ENCODE measurements at places on chromosomes 12 and 14. TPM values are rescaled to one million over a fixed set of nuclear protein-coding genes. Genes with fewer than 3 reads are reported as not detected.

The ANO2 gene
- under 0.01 TPM for total RNA-seq

DNA sequence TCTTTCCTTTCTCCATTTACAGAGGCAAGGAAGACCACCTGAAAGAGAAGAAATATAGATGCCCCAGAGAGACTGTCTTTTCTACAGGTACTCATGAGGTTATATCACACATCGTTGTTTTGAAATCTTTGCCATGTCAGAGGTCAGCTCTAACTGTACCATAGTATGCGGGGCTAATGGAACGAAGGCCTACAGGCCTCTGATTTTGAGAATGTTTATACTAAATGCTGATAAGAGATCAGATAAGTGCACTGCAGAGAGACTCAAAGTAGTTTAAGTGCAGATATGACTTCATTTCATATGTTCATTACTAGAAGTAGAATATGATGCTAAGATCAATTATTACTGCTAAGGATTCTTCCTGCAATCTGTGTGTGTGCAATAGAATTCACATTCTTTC is 1005.0 kb downstream of the GALC start:
- DNase-seq = no peak
- no peaks in the 10 kb centered on the region for H3K36me3 ChIP-seq
- no peaks in the 10 kb centered on the region for H3K4me1 ChIP-seq
- no peak overlapping the region for H3K4me3 ChIP-seq
- H3K27me3 ChIP-seq = no peaks in the 10 kb centered on the region
- no peak overlapping the region for H3K27ac ChIP-seq

GRCh38 chr14:24038686-24039085 is 13.1 kb upstream of the CARMIL3 start:
- no peaks in the 10 kb centered on the region for H3K27me3 ChIP-seq
- no peak overlapping the region for H3K27ac ChIP-seq
- no peaks in the 10 kb centered on the region for H3K36me3 ChIP-seq
- H3K4me3 ChIP-seq = no peak overlapping the region
- DNase-seq = peak; percentile 57

DNA sequence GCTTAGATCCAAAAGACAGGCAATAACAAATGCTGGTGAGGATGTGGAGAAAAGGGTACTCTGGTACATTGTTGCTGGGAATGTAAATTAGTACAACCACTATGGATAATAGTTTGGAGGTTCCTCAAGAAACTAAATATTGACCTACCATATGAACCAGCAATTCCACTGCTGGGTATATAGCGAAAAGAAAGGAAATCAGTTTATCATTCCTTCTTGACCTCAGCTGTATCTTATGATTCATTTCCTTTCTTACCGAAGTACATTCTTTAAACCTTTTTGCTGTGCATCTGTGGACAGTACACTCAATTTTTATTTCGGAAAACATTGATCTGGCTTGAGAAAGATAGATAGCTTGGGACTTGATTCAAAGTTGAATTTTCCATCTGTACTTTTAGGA is 183.2 kb upstream of the LRFN5 start:
- H3K4me3 ChIP-seq = no peak overlapping the region
- H3K36me3 ChIP-seq = no peaks in the 10 kb centered on the region
- no peaks in the 10 kb centered on the region for H3K27me3 ChIP-seq
- H3K4me1 ChIP-seq = no peaks in the 10 kb centered on the region
- no peak overlapping the region for H3K27ac ChIP-seq

- no peak overlapping the region for H3K4me3 ChIP-seq
- no peaks in the 10 kb centered on the region for H3K4me1 ChIP-seq
- H3K36me3 ChIP-seq = no peaks in the 10 kb centered on the region
- peaks cover 9% of the 10 kb centered on the region for H3K27me3 ChIP-seq
- peak; percentile 37 for DNase-seq
- no peak overlapping the region for H3K27ac ChIP-seq
Measured at GRCh38 chr12:106914796-106915634, 40.7 kb upstream of the TMEM263 start.

The PTPN6 gene
- total RNA-seq = 0.36 TPM

The SLC6A13 gene
- total RNA-seq = not detected

DNA sequence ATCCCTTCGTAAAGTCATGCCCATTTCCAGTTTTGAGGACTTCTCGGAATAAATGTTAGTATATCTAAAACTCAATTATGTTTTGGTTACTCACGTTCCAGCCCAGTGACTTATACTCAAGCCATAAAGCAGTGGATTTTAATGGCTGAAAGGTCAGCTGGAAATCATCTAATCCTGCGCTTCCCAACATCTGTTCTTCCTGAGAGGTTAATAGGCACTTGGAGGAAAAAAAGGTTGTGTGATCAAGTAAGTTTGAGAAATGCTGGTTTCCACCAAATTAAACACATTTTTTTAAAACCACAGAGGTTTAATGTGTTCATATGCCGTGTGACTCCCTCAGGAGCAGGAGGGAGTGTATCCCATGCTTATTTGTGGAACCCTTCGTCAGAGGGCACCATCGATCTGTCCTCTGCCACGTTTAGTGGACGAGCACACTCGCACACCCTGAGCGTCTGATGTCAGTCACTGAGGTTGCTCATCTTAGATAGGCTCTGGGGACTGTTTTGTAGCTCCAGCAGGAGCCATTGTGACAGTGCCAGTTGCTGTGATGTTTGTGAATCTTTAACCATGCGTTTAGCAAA is 41.4 kb downstream of the FBXL14 start:
- H3K27ac ChIP-seq = peak overlapping the region; percentile 68
- no peaks in the 10 kb centered on the region for H3K27me3 ChIP-seq
- H3K4me1 ChIP-seq = peaks cover 30% of the 10 kb centered on the region
- DNase-seq = peak; percentile 75
- no peak overlapping the region for H3K4me3 ChIP-seq

- no peak overlapping the region for H3K27ac ChIP-seq
- DNase-seq = no peak
- H3K36me3 ChIP-seq = no peaks in the 10 kb centered on the region
- no peak overlapping the region for H3K4me3 ChIP-seq
- H3K4me1 ChIP-seq = peaks cover 5% of the 10 kb centered on the region
- peaks cover 5% of the 10 kb centered on the region for H3K27me3 ChIP-seq
Measured at GRCh38 chr14:75518625-75519024, 3.6 kb upstream of the BATF start.

- peaks cover 11% of the 10 kb centered on the region for H3K4me1 ChIP-seq
- H3K27ac ChIP-seq = peak overlapping the region; percentile 68
- DNase-seq = peak; percentile 82
- H3K4me3 ChIP-seq = no peak overlapping the region
Measured at GRCh38 chr12:93229494-93230325, 148.0 kb upstream of the NUDT4 start.

DNA sequence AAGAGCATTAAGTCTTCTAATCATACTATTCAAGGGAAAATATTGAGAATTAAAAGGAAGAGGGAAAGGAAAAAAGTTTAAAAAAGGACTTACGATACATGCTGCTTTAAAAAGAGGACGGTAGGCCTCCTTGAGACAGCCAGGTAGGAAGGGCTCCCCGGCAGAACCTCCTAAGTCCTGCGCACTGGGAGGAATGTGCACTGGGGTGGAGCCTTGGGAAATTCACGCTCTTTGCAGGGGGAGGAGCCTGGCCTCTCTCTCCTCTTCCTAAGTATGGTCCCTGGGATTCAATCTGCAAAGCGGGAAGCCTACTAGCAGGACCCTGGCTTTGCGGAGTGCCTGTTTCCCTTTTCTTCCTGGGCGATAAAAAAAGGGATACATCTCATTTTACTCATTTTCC is 553.0 kb downstream of the RPS29 start:
- no peak overlapping the region for H3K4me3 ChIP-seq
- H3K27me3 ChIP-seq = no peaks in the 10 kb centered on the region
- no peaks in the 10 kb centered on the region for H3K4me1 ChIP-seq
- H3K27ac ChIP-seq = no peak overlapping the region
- DNase-seq = no peak
- H3K36me3 ChIP-seq = no peaks in the 10 kb centered on the region

DNA sequence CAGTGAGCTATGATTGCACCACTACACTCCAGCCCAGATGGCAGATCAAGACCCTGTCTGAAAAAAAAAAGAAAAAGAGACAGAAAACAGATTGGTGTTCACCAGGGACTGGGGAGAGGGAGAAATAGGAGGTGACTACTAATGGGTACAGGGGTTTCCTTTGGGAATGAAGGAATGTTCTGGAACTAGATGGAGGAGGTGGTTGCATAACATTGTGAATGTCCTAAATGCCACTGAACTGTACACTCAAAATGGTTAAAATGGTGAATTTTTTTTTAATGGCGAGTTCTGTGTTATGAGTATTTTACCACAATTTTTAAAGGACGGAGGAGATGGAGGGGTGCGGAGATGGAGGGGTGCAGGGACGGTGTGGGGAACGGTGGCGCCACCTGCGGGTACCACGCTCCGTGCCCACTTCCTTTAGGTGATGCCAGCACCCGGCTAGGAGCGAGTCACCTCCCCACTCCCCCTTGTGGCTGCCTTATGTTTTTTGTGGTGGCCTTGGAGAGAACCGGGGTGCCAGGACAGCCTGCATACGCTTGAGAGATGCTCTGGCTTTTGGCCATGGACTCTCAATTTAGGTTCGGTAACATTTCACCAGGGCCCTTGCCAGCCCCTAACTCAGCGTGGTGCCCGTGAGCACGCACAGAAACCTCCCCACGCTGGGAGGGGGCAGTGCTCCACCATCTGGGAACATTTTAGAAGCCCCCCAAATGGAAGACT is 16.1 kb downstream of the UBC start:
- peak overlapping the region; percentile 62 for H3K4me3 ChIP-seq
- no peaks in the 10 kb centered on the region for H3K36me3 ChIP-seq
- H3K27ac ChIP-seq = no peak overlapping the region
- DNase-seq = no peak

DNA sequence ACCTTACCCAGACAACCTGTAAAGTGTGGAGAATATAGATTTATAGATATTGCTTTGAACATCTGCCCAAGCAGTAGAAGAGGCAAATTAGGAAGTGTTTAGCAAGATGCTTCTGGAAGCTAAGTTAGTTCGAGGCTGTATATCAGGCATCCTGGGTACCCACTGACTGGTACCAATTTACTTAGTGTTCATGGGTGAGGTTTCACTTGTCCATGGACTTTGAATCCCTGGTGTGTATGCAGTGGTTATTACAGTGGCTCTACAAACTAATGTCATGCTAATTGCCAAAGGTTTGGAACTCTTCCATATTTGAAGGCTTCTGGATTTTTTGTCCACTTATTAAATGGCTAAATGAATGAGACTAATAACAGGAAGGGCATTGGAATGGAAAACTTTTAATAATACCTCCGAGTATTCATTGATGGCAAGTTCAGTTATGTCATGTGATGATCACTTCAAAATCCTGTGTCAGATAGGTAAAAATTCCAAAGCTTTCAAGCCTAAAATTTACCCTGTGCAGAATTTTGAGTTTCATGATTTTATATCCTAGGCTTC is at the start of gene OR4E2:
Gene OR4E2 (plus strand): TSS at position 505 of the 555 bp plus-strand sequence. CDS start 11,248 bp downstream, outside the sequence.
- no peak for DNase-seq

GRCh38 chr12:16844875-16845274 is 238.9 kb upstream of the LMO3 start:
- no peak overlapping the region for H3K4me3 ChIP-seq
- H3K4me1 ChIP-seq = no peaks in the 10 kb centered on the region
- no peaks in the 10 kb centered on the region for H3K27me3 ChIP-seq
- H3K27ac ChIP-seq = no peak overlapping the region
- H3K36me3 ChIP-seq = no peaks in the 10 kb centered on the region
